ENCODE measurements at places on chromosomes 11 and 22. TPM values are rescaled to one million over a fixed set of nuclear protein-coding genes. Genes with fewer than 3 reads are reported as not detected.

Gene CRYBB2
- not detected for total RNA-seq

DNA sequence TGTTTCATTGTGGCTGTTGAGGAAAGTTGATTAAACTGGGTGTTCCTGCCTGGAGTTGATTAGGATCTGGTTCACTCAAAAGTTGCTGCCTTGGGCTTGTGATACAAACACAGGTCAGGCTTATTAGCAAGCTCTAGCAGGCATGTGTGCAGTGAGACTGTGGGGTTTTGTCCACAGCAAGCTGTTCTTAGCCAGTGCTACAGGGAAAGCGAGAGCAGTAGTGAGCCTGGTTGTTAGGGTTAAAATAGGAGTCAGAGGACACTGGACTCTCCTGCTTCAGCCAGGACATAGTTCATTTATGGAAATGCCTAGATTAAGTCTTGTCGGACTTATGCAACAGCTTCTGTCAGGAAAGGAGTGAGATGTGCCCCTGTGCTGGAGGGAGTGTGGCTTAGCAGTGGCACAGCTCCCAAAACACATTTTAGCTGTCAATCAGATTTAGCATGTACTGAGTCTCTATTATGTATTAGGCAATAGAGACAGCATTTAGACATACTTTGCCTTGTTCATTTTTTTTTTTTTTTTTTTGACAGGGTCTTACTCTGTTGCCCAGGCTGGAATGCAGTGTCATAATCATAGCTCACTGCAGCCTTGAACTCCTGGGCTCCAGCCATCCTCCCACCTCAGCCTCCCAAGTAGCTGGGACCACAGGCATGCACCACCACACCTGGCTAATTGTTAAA is 8.7 kb downstream of the SNRPD3 start:
- DNase-seq = peak; percentile 67

GRCh38 chr11:73308961-73309919 is 1.2 kb downstream of the ARHGEF17 start:
- DNase-seq = peak; percentile 93

DNA sequence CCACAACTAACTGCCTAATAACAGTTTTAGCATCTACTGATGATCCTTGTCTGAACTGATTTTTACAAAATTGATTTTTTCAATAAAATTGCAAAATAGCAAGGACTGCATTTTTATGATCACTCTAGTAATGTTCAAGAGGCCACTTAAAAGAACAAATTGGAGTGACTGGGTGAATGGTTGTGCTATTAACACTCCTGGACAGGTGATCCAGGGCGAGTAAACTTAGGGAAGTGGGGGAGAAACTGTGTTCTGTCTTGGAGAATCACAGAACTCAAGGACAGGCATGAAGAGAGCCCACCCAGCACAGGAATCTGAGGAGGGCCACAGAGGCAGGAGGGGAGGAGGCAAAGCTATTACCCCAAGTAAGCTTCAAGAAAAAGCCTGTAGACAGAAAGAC is 75.8 kb downstream of the SGSM3 start:
- no peak for DNase-seq

DNA sequence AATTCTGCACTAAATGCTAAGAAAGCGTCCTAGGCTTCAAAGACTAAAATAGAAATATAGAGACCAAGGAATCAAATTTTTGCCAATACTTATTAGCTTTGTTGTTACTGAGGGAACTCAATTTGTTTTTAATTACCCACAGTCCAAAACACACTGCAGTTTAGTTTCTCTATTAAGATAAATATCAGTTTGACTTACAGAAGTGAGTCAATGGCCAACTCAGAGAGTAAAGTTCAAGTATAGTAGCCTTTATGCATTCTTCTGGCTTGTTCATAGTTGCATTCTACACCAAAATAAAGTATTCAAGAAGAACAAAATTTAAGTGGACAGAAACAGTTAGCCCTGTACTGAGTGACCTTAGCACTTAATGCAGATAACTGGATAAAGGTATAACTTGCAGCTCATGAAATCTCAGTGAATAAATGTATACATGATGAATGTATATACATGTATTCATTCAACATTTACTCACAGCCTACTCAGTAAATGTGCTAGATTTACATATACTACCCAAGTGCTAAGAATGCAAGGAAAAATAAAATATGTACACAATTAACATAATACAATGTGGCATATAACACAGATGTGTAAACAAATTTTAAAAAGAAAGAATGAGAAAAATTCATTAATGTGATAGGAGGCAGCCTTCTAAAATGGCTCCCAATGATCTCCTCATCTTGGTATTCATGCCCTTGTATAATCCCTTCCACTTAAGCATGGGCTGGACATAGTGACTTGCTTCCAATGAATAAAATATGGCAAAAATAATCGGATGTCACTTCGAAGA is 9.7 kb upstream of the RNF141 start:
- no peak for DNase-seq

DNA sequence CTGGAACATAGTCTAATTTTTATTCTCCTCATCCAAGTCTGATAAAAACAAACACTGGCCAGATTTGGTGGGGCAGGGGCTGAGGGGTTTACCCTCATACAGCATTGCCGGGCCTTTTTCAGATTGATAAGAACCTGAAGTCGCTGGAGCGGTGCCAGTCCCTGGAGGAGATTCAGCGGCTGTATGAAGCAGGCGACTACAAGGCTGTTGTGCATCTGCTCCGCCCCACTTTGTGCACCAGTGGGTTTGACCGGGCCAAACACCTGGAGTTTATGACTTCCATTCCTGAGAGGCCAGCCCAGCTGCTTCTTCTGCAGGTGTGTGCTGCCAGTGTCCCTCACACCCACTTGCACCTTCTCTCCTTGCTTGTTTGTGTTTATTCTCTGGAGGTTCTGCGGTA is 55.8 kb downstream of the CABIN1 start:
- DNase-seq = no peak

Gene TREH
- not detected for total RNA-seq

Gene SMTNL1
- total RNA-seq = not detected

- DNase-seq = no peak
Observed at GRCh38 chr11:95584180-95584579, 205.4 kb downstream of the FAM76B start.

GRCh38 chr11:7278314-7278917 is 26.7 kb downstream of the SYT9 start:
- DNase-seq = no peak

Gene TMPRSS6
- not detected for total RNA-seq

Gene MRPL11
- total RNA-seq = 56.9 TPM

DNA sequence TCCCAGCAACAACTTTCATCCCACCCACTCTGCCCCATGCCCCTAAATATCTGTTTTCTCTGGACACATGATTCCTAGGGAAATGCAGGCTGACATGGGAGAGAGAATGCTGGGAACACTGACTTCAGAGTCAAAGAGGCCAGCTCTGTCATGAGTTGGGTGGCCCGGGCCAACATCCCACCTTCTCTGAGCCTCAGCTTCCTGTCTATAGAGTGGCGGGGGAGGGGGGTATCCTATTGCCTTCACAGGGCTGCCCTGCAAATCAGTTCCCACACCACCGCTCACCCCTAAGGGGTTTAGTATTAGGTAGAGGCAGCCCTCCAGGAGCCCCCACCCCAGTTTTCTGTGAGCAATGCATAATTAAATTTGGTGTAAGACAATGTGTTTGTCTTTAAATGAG is 175.0 kb upstream of the NCAM1 start:
- no peak for DNase-seq

DNA sequence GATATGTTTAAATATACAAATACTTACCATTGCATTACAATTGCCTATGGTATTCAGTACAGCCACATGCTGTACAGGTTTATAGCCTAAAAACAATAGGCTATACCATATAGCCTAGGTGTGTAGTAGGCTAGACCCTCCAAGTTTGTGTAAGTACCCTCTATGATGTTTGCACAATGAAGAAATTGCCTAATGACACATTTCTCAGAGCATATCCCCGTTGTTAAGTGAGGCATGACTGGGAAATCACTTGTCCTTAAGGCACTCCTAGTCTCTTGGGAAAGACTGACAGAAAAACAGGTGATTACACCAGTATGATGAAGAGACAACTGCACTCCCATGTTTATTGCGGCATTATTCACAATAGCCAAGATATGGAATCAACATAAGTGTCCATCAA is 187.2 kb downstream of the SPON1 start:
- no peak for DNase-seq

Gene CACNA1I
- not detected for total RNA-seq

DNA sequence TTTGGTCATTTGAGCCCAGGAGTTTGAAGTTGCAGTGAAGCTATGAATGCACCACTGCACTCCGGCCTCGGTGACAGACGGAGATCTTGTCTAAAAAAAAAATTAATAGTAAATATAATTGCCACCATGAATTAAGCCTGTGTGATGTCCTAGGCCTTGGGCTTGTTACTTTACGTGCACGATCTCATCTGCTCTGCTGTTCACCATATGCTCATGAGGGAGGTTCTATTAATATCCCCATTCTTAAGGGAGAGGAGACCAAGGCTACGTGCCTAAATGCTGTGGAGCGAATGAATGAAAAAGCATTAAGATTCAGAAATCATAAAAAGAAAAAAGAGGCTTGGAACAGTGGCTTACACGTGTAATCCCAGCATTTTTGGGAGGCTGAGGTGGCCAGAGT is 2.6 kb upstream of the ATG2A start:
- DNase-seq = no peak
